ENCODE measurements at places on chromosomes 4 and X. TPM values are rescaled to one million over a fixed set of nuclear protein-coding genes. Genes with fewer than 3 reads are reported as not detected.

EPGN gene
- not detected for total RNA-seq

SLC34A2 gene
- under 0.01 TPM for total RNA-seq

DNA sequence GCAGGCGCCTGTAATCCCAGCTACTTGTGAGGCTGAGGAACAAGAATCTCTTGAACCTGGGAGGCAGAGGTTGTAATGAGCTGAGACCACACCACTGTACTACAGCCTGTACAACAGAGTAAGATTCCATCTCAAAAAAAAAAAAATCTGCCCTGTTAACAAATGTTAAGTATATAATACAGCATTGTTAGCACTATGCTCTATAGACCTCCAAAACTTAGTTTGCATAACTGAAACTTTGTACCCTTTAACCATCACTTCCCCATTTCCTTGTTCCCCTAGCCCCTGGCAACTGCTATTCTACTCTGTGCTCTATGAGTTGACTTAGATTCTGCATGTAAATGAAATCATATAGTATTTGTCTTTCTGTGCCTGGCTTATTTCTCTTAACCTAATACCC, 76.7 kb downstream of the TAB3 start:
- no peak for DNase-seq

NOX1 gene
- total RNA-seq, result not detected

- DNase-seq, result no peak
These were observed 45.1 kb upstream of the LGI2 start for GRCh38 chr4:25075851-25076250.

DNA sequence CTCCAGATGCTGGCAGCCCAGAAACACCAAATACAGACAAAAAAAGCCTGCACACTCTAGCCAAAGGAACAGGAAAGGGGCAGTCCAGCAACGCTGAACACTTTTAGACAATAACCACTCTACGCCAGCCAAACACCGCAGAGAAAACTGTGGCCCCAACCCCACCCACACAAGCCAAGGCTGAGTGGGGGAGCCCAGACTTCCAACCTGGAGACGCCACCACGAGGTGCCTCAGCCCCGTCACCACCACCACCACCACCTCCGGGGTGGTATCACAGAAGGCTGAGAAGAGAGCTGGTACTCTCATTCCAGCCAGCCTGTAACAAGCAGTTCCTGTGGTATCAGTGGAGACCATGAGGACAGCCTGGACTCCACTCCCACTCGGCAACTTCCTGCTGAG, 22.8 kb downstream of the MEPE start:
- no peak for DNase-seq

KCTD8 gene
- 0.13 TPM for total RNA-seq

ARMCX1 gene
- 48.2 TPM for total RNA-seq

TRIM61 gene
- not detected for total RNA-seq

- no peak for DNase-seq
These were observed 176.9 kb upstream of the ARHGEF9 start for GRCh38 chrX:63961964-63962363.

- DNase-seq, result no peak
These were observed 138.4 kb downstream of the RASL11B start for GRCh38 chr4:53000560-53000959.

DNA sequence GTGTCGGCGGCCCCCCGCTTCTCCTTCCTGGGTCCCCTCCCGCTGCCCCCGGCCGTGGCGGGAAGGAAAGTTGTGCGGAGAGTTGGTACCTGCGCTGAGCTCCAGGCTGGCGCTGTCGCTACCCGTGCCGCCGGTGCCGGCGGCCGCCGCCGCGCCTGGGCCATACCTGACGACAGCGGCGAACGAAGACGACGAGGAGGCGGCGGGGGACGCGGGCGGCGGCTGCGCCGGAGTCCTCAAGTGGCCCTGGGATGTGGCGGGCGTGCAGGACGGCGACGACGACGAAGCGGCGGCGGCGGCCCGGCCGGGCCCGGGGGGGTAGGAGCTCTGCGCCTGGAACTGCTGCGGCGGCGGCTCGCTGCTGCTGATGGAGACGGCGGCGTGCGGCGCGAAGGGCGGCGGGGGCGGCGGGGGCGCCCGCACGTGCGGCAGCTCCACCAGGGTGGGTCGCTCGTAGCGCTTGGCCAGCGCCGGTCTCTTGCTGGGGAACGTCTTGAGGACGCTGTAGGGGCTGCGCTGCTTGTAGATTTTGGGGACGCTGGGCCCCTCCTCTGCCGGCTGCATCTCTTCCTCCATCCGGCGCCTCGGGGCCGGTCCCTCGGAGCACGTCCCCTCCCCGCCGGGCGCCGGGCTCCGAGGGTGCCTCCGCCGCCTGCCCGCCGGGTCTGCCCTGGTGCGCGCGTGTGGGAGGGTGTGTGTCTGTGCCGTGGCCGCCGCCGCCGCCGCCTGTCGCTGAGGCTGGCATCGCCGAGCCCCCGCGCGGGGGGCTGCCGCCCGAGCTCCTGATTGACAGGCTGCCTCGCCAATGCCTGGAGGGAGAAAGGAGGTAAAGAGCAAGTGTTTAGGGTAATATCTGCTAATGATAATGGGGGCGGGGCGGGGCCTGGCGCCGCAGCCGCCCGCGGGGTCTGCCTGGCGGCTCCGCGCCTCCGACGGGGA, 618 bp downstream of the BEND4 start:
- DNase-seq, result no peak

DNA sequence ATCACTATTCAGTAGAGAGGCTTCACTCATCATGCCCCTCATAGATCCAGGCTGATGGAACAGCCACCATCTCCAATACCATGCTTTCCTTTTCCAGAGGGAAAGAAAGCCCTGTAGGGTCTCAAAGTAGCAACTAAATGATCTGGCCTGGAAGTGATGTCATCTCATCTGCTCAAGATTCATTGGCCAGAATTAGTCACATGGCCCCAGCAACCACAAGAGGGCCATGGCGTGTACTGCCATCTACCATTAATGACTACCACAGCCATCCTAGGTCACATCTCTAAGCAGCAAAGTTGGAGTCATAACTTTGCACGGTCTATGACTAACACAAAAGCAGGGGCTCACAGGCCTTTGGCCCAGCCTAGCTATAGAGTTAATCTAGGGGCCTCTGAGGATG, 194.8 kb downstream of the KIT start:
- DNase-seq, result no peak

DNA sequence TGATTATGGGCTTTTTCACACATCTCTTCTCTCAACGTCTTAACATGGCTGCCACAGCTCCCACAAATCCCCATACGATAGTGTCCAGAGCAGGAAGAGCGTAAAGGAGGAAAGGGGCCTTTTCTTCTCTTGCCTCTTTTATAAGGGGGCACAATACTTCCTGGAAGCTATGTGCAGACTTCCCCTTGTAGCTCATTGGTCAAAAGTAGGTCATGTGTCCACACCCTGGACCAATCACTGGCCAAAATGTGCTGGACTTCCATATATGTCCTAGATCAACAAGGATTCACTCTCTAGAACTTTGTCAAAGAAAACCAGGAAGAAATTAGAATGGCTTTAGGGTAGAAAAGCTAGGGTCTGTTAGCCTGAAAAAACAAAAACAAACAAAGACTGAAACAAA, 26.7 kb downstream of the STK32B start:
- no peak for DNase-seq

DNA sequence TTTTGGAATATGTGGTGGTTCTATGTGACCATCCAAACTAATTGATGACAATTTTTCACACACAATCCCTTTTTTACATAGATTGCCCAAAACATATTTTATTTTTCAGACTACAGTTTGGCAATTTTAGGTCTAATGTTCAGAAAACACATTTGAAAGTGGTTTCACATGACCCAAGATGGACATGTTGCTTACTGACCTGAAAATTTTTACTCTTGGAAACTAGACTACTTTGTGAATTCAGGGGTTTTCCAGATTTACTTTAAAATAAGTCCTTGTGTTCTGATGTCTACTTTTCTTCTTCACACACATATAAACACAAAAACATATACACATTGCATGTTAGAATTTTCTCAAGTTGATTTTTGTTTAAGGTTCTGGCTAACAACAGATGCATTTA, 79.5 kb downstream of the HMGB2 start:
- DNase-seq, result no peak

GRCh38 chrX:70022616-70023015, 27.1 kb downstream of the AWAT2 start:
- DNase-seq, result no peak

DNA sequence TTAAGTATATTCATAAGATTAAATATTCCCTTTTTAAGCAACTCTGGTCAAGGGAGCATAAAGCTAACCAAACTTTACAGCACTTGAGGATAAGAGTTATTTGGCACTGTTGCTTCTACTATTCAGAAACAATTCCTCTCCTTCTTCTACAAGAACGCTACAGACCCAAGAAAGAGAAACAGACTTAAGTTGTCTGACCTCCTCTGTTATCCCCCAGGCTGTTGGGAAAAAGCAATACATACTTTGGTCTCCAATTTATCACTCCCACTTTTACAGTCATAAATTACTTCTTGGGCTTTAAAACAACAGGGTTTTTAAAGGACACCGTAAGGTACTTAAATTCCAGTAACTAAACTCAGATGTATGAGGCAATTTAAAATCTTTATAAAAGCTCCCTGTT, 147.4 kb downstream of the COL25A1 start:
- DNase-seq, result no peak

TRO gene
- total RNA-seq, result 1.2 TPM

DNA sequence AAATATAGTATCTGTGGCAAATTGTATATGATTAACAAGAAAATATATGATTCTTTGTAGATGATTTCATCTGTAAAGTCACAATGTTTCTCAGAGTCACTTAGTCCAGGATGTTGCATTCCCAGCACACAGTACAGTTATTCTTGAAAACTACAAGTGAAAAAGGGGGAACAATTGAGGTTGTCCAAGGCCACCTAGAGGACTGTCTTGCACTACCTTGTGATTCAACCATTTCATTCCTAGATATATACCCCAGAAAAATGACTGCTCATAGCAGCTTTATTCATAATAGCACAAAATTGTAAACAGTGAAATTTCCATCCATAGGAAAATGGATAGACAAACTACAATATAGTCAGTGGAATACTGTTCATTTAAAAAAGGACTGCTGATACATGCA, 16.0 kb downstream of the C4orf33 start:
- no peak for DNase-seq

GRCh38 chr4:172726001-172726423, 442.6 kb upstream of the GALNT7 start:
- DNase-seq, result no peak

- DNase-seq, result no peak
These were observed 140.6 kb upstream of the ARX start for GRCh38 chrX:25156323-25156722.

DNA sequence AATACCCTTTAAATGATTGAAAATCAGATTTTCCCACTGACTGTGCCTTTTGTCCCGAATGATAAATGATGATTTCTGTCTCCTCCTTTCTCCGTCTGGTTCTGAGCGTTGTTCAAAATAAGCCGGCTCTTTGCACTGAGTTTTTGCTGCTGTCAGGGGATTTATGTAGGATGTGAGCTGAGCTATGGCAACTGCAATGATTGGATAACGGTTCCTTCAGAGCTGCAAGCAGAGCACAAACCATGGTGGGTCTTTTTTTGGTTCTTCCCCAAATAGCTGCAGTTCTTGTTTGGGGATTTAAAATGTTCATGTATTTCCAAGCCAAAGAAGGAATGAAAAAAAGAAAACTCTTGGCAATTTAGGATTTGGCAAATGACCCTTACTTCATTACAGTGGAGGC, 124.5 kb upstream of the CASK start:
- DNase-seq, result no peak

CYLC1 gene
- not detected for total RNA-seq

SPACA5B gene
- total RNA-seq, result not detected

- DNase-seq, result no peak
These were observed 251.4 kb upstream of the POF1B start for GRCh38 chrX:85630901-85631300.

GRCh38 chr4:102141842-102142241, 203.4 kb downstream of the SLC39A8 start:
- DNase-seq, result no peak

- DNase-seq, result no peak
These were observed 115.5 kb upstream of the HS3ST1 start for GRCh38 chr4:11544211-11544610.

GRCh38 chrX:15737190-15737958, 696 bp upstream of the CA5B start:
- DNase-seq, result no peak

GRCh38 chrX:129908636-129909035, 2.7 kb downstream of the UTP14A start:
- no peak for DNase-seq

RBM46 gene
- not detected for total RNA-seq

- DNase-seq, result no peak
These were observed 8.4 kb upstream of the SORBS2 start for GRCh38 chr4:185820146-185821028.

DNA sequence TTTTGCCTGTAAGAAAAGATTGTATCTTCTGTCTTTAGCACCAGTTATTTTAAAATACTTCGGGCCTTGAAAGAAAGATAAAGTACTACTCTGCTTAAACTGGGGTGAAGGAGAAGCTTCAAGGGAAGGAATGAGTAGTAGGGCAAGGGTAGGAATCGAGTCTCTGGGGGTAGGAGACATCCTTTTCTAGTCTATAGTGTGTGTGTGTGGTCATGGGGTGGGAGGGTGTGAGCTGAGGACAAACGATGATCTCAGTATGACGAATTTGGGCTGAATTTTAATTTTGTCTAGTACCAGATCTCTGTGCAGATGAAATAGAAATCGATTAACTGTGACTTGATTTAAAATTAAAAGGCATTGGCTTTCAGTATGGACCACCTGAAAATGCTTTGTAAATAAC, 3.3 kb upstream of the MYOZ2 start:
- no peak for DNase-seq

- no peak for DNase-seq
These were observed 36.8 kb upstream of the TNIP3 start for GRCh38 chr4:121200795-121201472.

DNA sequence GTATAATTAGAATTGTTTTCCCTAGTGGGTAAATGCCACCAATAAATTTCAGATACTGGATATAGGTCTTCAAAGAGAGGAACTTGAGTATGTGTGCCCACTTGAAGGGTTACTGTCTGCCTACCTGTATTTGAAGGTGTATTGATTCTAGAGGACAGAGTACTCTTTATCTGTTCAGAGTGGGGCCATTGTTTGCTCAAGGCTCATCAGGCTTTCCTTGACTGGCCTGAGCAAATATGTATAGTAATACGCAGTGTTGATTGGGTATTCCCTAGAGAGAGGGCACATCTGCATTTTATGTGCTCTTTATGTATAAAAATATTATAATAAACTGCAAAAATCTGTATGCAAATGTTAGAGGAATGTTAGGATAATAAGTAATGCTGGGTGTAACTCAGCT, 23.7 kb downstream of the RP2 start:
- DNase-seq, result no peak

GRCh38 chrX:78456909-78457308, 129.5 kb upstream of the CYSLTR1 start:
- no peak for DNase-seq

DNA sequence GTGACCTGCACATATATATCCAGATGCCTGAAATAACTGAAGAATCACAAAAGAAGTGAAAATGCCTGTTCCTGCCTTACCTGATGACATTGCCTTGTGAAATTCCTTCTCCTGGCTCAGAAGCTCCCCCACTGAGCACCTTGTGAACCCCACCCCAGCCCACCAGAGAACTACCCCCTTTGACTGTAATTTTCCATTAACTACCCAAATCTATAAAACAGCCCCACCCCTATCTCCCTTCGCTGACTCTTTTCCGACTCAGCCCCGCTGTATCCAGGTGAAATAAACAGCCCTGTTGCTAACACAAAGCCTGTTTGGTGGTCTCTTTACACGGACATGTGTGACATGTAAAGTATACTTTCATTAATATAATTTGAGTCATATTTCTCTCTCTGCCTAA, 320.3 kb upstream of the TECRL start:
- no peak for DNase-seq

Data from dermis microvascular lymphatic vessel endothelial cell (primary cell).